Renal cortex interstitium (tissue), 15 donors: ENCODE measurements at places on chromosomes 5 and 9.

DNA sequence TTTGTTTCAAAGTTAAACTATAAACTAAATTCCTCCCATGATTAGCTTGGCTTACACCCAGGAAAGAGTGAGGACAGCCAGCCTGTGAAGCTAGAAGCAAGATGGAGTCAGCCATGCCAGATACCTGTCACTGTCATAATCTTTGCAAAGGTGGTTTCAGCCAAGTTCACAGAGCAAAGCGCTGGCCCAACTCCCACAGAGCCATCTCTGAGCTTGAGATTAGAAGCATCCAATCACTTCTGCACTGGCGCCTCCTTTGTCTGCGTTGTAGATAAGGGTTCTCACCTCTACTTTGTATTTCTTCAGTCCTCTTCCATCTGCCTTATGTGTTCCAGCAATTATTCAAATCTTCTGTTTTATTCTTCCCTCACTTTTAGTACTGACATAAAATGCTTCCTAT lies 119.4 kb upstream of the ACO1 start:
- DNase-seq, result no peak

- DNase-seq, result no peak
Measured at GRCh38 chr5:9108162-9108561, 437.7 kb downstream of the SEMA5A start.

DNA sequence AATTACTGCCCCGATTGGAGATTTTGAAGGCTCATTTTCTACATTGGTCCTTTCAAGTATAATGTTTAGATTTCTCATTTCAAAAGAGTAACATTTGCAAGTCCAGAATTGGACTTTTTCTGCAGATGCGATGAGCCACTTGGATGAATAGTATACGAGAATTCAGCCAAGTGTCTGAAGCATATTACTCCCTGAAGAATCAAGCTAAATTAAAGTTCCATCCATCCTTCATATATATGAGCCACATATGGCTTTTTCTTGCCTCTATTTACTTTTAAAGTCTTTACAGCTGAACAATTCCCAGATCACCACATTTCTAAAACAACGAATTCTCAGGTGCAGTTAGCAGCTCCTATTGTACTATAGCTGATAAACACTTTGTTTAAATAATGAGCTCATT lies 288.7 kb downstream of the CEMIP2 start:
- no peak for DNase-seq

- no peak for DNase-seq
Measured at GRCh38 chr9:116435706-116436105, 251.4 kb upstream of the TRIM32 start.

- DNase-seq, result no peak
Measured at GRCh38 chr5:168401880-168402279, 84.4 kb upstream of the RARS1 start.

DNA sequence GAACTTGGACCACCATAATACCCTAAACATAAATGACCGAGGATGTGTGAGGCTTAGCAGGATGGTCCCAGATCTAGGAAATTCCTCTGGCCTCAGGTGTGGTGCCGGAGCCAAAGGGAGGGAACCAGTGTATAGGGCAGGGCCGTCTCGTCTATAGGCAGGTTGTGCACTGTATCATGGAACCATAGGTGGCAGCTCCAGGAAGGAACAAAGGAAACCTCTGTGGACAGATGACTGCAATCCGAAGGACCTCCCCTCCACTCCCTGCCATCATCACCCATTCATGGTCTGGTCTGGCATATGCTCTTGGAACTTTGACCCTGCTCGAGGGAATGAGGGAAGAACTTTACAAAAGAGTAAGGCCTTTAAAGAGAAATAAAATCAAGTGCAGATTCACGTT lies 2.9 kb upstream of the MACIR start:
- DNase-seq, result no peak

DNA sequence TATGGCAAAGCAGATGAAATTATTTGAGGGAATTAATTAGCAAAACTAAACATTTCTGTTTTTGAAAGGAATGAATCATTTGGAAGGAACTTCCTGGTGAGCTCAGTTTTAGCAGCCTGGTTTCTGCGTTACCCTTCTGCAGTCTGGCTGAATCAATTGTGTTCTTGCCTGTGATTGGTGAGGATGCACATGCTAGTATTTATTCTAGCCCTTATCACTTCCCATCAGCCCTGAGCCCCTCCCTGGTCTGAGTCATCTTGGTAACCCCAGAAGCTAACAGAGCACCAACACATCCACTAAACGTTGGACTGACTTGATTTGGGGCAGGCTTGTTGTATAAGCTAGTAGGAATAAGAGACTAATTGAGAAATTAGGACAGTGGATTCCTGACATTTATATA lies 6.6 kb downstream of the TJP2 start:
- DNase-seq, result no peak

DNA sequence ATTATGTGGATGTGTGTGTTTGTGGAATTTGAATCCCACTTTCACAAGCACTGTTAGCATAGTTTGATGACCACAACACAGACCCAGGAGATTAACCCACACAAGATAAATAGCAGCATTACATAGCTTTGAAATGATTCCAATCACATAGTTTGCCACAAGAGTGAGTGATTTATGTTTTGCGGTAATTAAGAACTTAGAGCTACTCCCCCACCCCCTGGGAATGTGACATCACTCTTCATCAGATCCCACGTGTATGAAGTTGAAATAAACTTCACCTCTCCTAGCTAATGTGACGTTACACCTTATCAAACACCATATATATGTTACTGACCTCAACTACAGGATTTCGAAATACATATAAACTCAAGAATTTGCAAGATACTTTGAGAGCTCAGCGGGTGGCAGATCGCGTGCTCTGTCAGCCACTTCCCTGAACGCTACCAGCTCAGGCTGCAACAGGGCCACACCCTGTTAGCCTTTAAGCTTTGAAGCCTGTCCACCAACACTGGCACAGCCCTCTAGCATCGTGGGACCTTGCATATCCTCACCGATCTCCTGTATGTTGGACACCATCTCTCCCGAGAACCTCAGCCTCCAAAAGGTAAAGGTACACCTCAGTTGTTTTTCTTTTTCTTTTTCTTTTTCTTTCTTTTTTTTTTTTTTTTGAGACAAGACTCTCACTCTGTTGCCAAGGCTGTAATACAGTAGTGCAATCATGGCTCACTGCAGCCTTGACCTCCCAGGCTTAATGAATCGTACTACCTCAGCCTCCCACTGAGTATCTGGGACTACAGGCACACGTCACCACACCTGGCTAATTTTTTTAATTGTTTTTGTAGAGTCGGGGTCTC lies 1.7 kb upstream of the AGTPBP1 start:
- DNase-seq, result peak; percentile 13

DNA sequence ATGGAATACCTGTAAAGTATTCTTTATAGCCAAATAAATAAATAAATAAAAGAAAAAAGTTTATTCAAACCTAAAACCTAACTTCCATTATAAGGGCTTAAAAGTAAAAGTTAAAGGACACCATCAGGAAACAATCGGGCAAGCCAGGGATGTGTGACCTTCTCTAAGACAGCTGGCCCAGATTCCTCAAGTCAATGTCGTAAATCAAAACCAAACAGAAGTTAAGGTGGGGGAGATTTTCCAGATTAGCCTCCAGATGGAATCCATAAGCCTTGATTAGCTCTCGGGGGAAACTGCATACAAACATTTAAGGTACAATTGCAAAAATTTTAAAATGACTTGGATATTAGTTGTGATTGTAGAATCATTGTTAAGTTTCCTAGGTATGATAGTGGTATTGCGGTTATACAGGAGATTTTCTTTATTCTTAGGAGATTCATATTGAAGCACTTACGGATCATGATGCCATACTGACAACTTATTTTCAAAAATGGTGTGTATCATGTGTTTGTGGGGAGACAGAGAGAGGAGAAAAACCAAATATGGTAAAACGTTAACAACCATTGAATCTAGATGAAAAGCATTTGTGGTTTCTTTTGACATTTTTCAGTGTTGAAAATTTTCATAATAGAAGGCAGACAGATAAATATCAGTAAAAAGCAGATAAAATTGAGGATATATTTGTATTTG lies 21.5 kb upstream of the MGAT1 start:
- no peak for DNase-seq

- no peak for DNase-seq
Measured at GRCh38 chr9:529731-530130, 311.8 kb upstream of the DMRT1 start.

DNA sequence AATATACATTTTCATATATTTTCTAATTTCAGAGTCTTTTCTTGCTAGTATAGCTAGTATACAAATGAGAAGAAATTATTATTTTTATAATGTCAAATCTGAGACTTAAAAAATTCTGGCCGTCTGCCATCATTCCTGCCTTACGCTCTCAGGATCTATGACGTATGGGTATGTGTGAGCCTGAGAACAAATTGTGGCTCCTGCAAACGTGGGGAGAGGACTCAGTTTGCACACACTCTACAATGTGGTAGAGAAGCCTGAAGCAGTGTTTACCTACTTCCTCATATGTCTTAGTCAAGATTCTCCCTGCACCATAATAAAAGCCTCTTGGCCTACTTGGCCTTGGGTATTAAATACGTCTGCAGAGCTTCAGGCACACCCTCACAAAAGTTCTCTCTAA lies 825.4 kb downstream of the SEMA5A start:
- no peak for DNase-seq

GRCh38 chr9:11144746-11145145 lies 531.9 kb upstream of the PTPRD start:
- DNase-seq, result no peak

DNA sequence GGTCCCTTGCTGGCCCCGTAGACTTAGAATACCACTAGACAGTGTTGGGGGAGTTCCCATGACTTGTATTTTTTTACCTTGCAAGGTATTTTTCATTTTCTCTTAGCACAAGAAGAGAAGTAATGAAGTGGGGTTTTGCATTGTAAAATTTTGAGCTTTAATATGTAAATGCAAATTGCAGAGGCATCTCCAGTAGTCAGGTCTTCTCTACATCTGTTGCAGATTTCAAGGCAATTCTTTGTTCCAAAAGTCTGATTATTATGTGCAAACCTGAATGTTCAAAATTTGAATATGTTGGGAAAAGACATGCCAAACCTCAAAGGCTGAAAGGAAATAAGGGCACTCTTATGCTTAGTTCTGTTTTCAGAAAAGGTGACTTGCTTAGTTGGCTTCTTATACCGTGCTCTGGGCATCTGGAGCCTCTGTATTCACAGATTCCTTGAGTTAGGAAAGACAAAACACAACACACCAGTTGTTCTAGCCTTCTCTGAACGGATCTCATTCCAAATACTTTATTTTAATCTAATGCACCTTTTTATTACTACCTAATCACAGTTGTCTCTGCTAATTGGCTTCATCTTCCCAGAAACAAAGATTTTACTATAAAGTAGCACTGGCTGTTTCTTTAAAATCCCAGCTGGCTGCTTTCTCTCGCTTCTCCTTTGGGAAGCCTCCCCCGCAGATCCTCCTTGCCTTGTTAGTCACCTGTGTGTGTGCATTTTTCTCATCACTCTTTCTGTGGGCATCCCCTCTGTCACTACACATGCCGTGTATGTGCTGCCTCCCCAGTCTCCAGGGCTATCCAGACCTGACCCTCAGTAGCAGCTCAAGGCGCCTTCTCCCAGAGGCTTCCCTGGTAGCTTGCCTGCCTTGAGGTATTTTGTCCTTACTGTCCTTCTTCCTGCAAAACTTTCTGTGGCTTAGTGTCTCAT lies 138.2 kb downstream of the TLE4 start:
- no peak for DNase-seq

DNA sequence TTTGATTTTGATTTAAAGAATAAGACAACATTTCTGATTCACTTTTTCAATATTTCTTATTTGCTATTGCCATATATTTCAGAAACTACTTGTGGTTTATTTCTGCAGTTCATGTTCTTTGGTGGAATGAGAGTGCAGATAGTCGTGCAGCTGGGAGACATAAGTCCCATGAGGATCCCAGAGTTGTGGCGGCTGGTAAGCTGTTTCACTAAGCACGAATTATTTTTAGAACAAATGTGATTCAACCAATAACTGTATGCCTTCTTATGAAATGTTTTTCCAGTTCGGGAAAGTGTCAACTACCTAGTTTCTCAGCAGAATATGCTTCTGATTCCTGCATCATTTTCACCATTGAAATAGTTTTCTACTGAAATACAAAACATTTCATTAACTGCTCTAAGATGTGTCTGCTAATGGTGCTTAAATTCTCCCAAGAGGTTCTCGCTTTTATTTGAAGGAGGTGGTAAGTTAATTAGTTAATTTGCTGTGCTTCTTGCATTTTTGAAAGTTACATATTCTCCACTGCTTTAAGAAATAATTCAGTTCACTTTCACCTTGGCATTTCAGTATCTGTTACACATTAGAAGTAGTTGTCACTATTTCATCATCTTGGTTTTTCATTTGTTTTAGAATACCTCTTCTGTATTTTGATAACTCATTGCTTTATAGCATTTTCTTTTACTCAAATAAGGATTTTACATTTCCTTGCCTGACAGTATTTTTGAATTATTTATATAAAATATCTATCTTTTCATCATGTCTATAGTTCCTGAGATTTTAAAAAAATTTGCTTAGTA lies 9.0 kb downstream of the NIPSNAP3B start:
- no peak for DNase-seq

GRCh38 chr9:123377211-123377971 lies 21.4 kb downstream of the CRB2 start:
- no peak for DNase-seq

GRCh38 chr5:90084342-90084741 lies 325.2 kb downstream of the CETN3 start:
- no peak for DNase-seq

- no peak for DNase-seq
Measured at GRCh38 chr5:32501071-32502002, 56.8 kb upstream of the ZFR start.

DNA sequence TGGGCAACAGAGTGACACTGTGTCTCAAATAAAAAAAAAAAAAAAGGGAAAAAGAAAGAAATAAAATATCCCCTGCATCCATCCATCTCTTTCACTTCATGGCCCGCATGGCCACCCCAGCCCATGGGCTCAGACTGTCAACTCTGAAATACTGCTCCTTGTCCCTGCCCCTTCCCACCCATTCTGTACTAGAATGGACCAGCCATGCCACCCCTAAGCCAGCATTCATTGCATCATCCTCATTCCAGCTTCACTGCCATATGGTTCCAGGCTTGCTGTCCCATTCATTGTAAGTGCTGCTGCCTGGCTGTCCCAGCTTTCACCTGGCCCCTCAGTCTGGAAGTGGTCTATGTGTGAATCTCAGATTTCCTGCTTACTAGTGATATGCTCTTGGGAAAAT lies 46.2 kb downstream of the SPRY4 start:
- no peak for DNase-seq
